ENCODE measurements at places on chromosomes 2 and 18.

GRCh38 chr2:20516646-20517341 lies 69.9 kb downstream of the RHOB start:
- DNase-seq: peak; percentile 53

DNA sequence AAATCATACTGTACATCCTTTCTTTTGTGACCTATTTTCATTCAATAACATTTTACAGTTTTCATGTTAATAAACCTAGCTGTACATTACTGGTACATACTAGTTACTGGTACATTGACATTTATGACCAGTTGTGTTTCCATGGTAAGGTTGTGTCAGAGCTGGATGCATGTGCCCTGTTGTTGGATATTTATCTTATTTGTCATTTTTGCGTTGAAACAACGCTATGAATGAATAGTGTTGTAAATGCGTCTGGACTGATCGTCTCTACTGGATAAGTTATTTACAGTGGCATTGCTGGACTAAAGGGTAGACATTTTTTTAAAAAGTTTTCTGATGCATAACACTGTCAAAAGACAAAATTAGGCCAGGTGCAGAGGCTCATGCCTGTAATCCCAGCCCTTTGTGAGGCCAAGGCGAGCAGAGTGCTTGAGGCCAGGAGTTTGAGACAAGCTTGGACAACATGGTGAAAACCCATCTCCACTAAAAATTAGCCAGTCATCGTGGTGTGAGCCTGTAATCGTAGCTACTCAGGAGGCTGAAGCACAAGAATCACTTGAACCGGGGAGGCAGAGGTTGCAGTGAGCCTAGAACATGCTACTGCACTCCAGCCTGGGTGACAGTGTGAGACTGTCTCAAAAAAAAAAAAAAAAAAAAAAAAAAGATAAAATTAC lies 40.2 kb downstream of the MCFD2 start:
- DNase-seq: no peak

GRCh38 chr2:60516383-60516811 lies 37.1 kb downstream of the BCL11A start:
- DNase-seq: peak; percentile 50

DNA sequence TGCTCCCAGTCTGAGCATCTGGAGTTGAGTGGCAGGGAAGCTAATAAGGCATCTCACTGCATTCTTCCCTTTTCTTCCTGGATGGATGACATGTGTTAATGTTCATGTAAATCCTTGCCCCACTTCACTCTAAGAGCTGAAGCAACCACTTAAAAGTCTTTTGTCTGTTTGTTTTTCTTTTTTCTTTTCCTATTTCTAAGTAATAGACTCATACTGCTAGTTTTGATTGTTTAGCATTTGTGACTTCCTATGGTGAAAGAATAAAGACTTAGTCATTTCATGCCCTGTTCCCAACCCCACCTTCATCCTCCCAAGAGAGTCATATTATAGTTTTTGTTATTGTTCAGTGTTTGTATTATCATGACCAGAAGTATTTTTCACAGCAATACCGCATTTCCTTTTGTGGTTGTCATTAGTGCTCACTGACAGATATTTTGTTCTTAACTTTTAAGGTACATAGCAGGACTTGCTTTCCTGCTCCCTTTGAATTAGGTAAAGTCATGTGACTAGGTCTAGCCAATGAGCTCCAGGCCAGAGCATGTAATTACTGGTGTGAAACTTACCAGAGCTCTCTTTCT lies 18.1 kb upstream of the SPP2 start:
- DNase-seq: no peak

DNA sequence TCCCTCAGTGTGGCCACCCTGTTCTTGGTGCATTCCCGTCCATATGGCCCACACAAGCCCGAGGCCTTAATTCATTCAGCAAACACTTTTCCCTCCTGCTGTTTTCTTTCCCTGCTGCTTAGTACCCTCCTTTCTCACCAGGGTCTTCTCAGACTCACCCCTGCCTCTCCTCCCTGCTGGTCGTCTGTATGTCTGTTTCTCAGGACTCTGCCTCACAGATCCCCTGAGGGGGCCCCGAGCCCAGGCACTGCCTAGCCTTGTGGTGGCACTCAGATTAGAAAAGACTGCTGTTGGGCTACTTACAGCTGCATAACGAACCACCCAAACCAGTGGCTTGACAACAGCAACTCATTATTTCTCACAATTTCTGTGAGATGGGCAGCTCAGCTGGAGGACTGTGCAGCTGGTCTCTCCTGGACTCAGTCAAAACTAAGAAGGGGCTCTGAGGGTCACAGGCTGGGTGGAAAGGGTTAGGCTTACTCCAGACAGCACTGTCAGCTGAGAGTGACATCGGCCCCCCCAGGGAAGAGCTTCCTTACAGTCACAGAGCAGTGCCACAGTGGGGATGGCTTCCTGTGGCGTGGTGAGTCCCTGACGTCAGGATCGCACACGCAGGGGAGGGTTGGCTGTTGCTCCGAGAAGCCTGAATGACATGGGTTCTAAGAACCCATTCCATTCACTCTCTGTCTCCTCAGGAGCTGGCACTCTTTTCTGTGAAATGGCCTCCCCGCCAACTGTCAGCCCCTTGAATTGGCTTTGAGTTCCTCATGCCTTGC lies 139.0 kb downstream of the UXS1 start:
- no peak for DNase-seq

DNA sequence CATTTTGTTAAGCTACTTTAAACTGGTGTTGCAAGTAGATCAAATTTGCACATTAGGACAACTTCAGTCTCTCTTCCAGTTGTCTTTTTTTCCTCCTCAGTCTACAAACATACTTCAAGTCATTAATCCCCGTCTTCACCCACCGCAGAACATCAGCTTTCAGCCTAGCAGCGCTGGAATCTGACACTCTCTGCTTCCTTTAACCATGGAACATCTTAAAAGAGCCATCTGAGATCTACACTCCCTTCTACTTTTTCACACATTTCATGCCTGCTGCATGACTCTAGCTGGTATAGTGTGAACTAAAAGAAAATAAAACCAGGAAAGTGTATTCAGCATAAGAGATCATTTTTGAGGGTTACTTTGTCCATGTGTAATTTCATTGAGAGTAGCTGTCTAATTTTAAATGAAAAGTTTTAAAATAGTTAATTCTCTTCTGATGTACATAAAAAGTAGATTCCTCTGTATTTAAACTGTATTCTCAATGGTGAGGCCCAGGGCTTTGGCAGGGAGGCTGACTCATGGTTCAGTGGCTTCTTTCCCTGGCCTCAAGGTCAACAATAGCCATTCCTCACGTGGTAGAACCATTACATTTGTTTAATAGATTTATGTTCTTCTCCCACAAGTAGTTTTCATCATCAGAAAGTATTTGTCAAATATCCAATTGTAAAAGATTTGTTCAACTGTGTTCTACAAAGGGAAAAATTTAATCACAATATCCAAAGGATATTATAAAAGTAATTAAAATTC lies 16.5 kb downstream of the SGPP2 start:
- DNase-seq: no peak

- no peak for DNase-seq
These were observed 117.0 kb downstream of the AP1S3 start for GRCh38 chr2:223720367-223720766.

- DNase-seq: no peak
These were observed 637.2 kb upstream of the ZEB2 start for GRCh38 chr2:145157036-145157675.

GRCh38 chr18:35178260-35178659 lies 62.6 kb upstream of the ZNF397 start:
- no peak for DNase-seq

- DNase-seq: no peak
These were observed 201.7 kb upstream of the HS6ST1 start for GRCh38 chr2:128520340-128520739.

DNA sequence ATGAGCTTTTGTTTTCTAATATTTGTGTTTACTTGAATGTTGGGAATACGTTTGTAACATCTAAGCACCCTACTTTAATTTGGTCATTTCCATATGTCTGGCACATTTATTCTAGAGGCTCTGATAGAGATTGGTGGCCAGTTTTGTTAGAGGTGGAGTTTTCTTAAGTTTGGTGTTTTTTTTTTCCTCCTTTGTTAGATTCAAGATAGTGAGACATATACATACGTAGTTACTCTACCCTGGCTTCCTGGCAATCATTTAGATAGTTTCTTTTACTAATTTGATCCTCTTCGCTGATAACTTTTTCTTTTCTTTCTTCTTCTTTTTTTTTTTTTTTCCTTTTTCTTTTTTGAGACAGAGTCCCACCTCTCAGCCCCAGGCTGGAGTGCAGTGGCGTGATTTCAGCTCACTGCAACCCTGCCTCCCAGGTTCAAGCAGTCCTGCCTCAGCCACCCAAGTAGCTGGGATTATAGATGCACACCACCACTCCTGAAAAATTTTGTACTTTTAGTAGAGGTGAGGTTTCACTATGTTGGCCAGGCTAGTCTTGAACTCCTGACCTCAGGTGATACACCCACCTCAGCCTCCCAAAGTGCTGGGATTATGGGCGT lies 26.6 kb downstream of the SMCHD1 start:
- no peak for DNase-seq

- no peak for DNase-seq
These were observed 8.7 kb downstream of the STK17B start for GRCh38 chr2:196162586-196163175.

GRCh38 chr2:206198677-206199076 lies 39.0 kb downstream of the EEF1B2 start:
- no peak for DNase-seq

- DNase-seq: peak; percentile 81
These were observed at the start of gene INPP1 for GRCh38 chr2:190343536-190344275. INPP1 (plus strand) TSS chr2:190343589; CDS start chr2:190360103, 16,514 bp downstream.

DNA sequence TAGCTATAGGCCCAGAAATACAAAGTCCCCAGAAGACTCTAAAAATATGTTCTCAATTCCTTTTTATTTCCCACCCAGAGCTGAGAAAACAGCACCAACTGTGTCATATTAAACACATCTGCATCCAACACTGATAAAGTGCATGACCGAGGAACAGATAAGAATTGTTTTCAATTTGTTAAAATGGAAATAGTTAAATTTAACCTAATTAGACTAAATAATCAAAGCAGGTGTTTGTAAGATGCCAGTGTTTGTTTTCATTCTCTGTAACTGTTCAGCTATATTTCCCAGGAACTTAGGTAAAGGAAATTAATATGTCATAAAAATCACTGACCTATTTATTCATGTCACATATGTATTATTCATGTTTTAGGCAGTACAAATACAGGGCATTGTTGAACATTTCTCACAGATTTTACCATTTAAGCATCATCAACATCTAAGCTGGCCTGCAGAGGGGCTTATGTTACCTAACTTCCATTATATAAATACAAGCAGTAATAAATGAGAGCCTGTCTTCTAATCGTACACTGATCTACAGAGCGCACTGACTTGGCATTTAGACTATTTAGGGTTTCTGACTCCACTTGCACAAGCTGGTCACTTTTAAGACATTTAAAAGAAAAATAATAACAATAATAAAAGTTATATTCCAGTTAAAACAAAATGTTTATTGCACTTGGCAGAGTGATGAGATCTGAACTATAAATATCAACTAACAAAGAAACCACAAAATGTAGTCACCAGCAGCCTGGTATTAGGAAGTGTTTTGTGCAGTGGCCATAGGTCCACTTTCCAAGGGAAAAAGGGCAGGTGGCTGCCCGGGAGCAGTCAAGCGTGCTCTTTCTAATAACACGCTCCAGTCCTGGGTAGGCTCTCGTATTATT lies 86.6 kb upstream of the ZFP36L2 start:
- no peak for DNase-seq

DNA sequence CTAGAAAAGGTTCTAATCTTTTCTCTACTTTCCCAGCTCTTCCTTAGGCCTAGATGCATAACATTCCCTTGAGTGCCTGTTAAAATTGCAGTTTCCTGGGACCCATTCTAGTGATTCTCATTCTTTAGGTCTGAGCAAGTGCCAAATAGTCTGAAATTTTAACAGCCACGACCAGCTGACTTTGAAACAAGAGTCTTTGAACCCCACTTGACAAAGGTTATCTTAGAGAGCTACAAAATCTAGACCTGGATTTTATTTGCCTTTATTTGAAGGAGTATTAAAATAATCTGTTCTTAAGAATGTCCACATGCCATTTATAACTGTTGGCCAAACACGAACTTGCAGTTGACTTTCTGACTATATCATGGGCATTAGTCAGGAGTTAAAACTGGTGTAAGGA lies 110.2 kb upstream of the LHCGR start:
- DNase-seq: no peak

DNA sequence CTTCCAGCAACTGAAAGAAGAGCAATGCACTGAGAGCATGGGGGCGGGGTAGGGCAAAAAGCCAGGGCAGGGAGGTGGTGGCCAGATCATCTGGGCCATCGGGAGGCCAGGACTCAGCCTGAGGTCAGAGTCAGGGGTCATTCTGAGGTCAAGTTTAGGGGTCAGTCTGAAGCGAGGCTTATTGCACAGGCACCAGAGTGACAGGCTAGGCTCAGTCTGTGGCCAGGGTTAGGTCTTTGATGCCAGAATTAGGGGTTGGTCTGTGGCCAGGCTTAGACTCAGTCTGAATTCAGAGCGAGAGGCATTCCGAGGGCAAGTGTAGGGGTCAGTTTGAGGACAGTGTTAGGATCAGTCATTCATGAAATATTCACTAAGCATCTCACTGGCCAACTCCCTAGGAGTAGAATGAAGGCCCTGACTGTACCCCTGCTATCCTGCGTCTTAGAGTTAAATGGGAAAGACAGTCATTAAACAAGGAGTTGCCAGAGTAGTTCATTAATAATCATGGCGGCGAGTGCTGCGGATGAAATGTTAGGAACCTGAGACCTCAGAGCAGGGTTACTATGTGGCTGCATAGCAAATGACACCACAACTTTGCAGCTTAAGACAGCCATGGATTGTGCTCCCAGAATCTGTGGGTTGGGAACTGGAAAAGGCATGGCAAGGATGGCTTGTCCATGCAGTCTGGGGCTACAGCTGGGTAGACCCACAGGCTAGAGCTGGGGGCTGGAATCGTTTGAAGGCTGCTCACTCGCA lies 198.7 kb downstream of the CYP26B1 start:
- no peak for DNase-seq

DNA sequence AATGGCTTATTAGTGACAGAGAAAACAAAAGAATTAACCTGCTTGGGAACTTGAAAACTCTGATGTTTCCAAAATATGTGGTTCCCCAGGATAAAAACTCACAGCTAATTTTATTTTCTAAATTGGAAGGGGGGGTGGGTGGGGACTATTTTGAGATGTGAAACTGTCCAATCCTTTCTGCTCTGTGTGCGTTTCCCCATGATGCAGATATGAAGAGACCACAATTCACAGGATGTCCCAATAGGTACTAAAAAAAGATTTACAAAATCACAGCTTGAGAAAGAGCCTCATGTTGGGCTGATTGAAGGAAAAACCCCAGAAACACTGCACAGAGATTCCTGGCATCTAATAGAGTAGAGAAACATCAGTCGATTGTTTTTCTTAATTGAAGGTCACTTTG lies 273.2 kb downstream of the ARHGAP15 start:
- no peak for DNase-seq

- no peak for DNase-seq
These were observed 17.2 kb downstream of the RALB start for GRCh38 chr2:120269816-120270215.

DNA sequence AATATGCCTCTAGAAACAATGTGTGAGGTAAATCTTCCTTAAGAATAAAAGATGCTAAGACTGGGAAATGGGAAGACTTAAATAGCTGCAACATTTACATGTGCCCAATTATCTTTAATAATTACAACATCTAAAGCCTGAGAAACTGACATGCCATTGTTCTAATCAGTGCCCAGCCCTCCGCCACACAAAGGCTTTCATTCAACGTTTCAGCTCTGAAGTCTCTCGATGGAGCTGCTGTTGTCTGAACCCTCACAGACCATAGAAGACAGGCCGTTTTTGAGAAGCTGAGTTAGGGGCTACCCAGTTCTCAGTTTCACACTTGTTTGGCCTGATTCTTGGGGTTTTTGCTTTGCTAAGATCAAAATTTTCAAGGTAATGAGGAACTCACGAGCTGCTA lies 315.4 kb upstream of the CHST9 start:
- DNase-seq: no peak

Data from femur (tissue), 1 donor.